ENCODE measurements at places on chromosomes 13 and 19. TPM values are rescaled to one million over a fixed set of nuclear protein-coding genes. Genes with fewer than 3 reads are reported as not detected.

SRRM5 gene
- not detected for total RNA-seq

CAPN12 gene
- 0.13 TPM for total RNA-seq

ASF1B gene
- 26.4 TPM for total RNA-seq

PIN1 gene
- total RNA-seq: 156 TPM

USE1 gene
- 28.7 TPM for total RNA-seq

FXYD5 gene
- 149 TPM for total RNA-seq

FLT1 gene
- total RNA-seq: 4.8 TPM

NOVA2 gene
- 0.24 TPM for total RNA-seq

ADGRE3 gene
- not detected for total RNA-seq

NDUFA13 gene
- 218 TPM for total RNA-seq

OR2Z1 gene
- not detected for total RNA-seq

ZNF726 gene
- total RNA-seq: 2.2 TPM

HCN2 gene
- total RNA-seq: 1.6 TPM

KLK2 gene
- total RNA-seq: not detected

CPT1C gene
- 15.8 TPM for total RNA-seq

TMPRSS9 gene
- 0.26 TPM for total RNA-seq

PBX4 gene
- total RNA-seq: 6.0 TPM

CRB3 gene
- 1.7 TPM for total RNA-seq

PRTN3 gene
- 2.6 TPM for total RNA-seq

ACP5 gene
- total RNA-seq: 1.9 TPM

ZNF709 gene
- 2.0 TPM for total RNA-seq

CDX2 gene
- total RNA-seq: not detected

OR7A5 gene
- 0.16 TPM for total RNA-seq

ZNF554 gene
- 3.8 TPM for total RNA-seq

OR10H4 gene
- not detected for total RNA-seq

PRR22 gene
- 0.13 TPM for total RNA-seq

ZNF675 gene
- 4.7 TPM for total RNA-seq

RNF225 gene
- not detected for total RNA-seq

ITM2B gene
- 514 TPM for total RNA-seq

EFNA2 gene
- not detected for total RNA-seq

SLC15A1 gene
- total RNA-seq: not detected

RGCC gene
- 31.8 TPM for total RNA-seq

ZNF534 gene
- total RNA-seq: not detected

SYT5 gene
- total RNA-seq: 0.26 TPM

DNASE2 gene
- 26.4 TPM for total RNA-seq

LILRA1 gene
- total RNA-seq: not detected

MCEMP1 gene
- not detected for total RNA-seq

ELSPBP1 gene
- total RNA-seq: not detected

TYROBP gene
- total RNA-seq: not detected

HIPK4 gene
- total RNA-seq: under 0.01 TPM

CTU1 gene
- total RNA-seq: 11.0 TPM

RYR1 gene
- 0.48 TPM for total RNA-seq

All from epithelial cell of alveolus of lung (primary cell).